A549 treated with CpdA at 1 μM for 4 hours (cell line): ENCODE measurements at places on chromosomes 6 and 20. TPM values are rescaled to one million over a fixed set of nuclear protein-coding genes. Genes with fewer than 3 reads are reported as not detected.

LIN28B gene
- total RNA-seq = 1.2 to 2.1 TPM (median 1.5 TPM) in 5 replicates

RAET1E gene
- 1.9 to 3.0 TPM (median 2.6 TPM) in 5 replicates for total RNA-seq

SRMS gene
- not detected in 5 replicates for total RNA-seq

KATNA1 gene
- total RNA-seq = 10.1 to 13.5 TPM (median 10.6 TPM) in 5 replicates

BEND6 gene
- 0.84 to 1.4 TPM (median 1.2 TPM) in 5 replicates for total RNA-seq

GNRH2 gene
- total RNA-seq = 0.15 to 0.37 TPM (median 0.20 TPM) in 3 of 5 replicates, not detected in the others

RAB44 gene
- 0.03 to 0.06 TPM (median 0.05 TPM) in 3 of 5 replicates, not detected in the others for total RNA-seq

RAET1G gene
- 7.2 to 12.5 TPM (median 10.7 TPM) in 5 replicates for total RNA-seq

SLC17A9 gene
- 0.05 to 0.08 TPM in 2 of 5 replicates, not detected in the others for total RNA-seq

SERINC3 gene
- total RNA-seq = 68.2 to 89.2 TPM (median 80.7 TPM) in 5 replicates

B4GALT5 gene
- total RNA-seq = 44.7 to 57.9 TPM (median 55.1 TPM) in 5 replicates

ARMH2 gene
- not detected in 5 replicates for total RNA-seq

NEU1 gene
- total RNA-seq = 25.3 to 37.2 TPM (median 30.6 TPM) in 5 replicates

C6orf132 gene
- total RNA-seq = 1.1 to 1.8 TPM (median 1.7 TPM) in 5 replicates

FAM209B gene
- total RNA-seq = 0.32 to 0.76 TPM (median 0.63 TPM) in 3 of 5 replicates, not detected in the others

TMEM217 gene
- total RNA-seq = 0.38 to 1.2 TPM (median 0.99 TPM) in 5 replicates

CLVS2 gene
- 0.02 to 0.14 TPM (median 0.07 TPM) in 5 replicates for total RNA-seq

PSORS1C2 gene
- not detected in 5 replicates for total RNA-seq

IRAK1BP1 gene
- total RNA-seq = 0.61 to 0.76 TPM (median 0.71 TPM) in 5 replicates

SPINT4 gene
- total RNA-seq = not detected in 5 replicates
